Lung (tissue), 17 donors: ENCODE measurements at places on chromosomes 3 and 15. TPM values are rescaled to one million over a fixed set of nuclear protein-coding genes. Genes with fewer than 3 reads are reported as not detected.

- no peak for DNase-seq
Observed at GRCh38 chr3:117126460-117126859, 416.9 kb downstream of the TUSC7 start.

GRCh38 chr3:69426967-69427304, 41.0 kb upstream of the FRMD4B start:
- DNase-seq, result no peak

GRCh38 chr15:39878406-39878785, 41.7 kb downstream of the GPR176 start:
- no peak for DNase-seq

GRCh38 chr3:59820352-59820934, 770.6 kb upstream of the CFAP20DC start:
- no peak for DNase-seq

- DNase-seq, result peak; percentile 60
Observed at GRCh38 chr3:127673191-127674100, 694 bp downstream of the ABTB1 start.

DNA sequence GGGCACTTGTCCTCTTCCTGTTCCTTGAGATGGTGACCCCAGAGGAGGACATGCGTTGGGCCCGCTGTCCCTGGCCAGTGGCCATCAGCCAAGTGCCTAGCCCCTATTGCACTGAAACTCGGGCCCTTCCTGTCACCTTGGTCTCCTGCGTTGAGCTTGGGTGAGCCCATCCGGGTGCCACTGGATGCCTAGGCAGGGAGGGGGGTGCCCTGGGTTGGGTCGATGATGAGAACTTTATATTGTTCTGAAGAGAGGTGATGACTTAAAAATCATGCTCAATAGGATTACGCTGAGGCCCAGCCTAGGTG, 221.8 kb downstream of the SNRPN start:
- no peak for DNase-seq

DNA sequence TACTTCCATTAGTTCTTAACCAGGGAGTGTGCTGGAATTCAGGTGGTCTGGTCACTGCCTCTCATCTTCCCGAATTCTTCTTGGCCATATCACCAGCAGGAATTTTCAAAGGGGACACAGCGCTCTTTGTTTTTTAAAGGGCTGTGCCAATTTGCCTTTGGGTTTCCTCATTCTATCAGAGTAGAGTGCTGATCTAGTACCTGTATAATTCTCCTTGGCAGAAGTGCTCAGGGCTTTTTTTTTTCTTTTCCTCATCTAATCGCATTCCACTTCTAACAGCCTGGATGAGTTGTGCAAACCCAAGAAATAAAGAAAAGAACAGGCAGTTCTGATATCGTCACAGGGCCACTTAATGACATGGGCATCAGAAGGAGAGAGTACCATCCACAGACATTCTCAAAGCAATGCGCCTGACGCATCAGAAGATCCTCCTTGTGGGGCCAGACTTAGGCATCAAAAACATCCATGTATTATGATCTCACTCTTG, 121.0 kb downstream of the ASB7 start:
- no peak for DNase-seq

DNA sequence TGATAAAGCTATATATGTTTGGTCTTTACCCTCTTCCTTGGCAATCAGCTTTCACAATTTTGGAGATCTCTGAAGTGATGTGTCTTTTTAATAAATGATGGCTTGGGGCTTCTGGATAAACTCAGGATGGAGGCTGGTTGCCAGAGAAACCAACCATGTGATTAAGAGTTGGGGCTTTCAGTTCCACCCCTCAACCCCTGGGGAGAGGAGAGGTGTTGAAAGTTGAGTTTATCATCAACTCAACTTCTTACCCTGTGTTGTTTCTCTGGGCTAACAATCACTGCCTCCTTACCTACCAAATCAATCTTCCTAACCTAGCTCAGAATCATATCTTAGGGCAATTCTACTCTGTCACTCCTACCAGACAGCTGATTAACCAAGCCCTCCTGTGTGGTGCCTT, 735.8 kb downstream of the ZPLD1 start:
- no peak for DNase-seq

The TRH gene
- polyA plus RNA-seq, result 0.22 TPM
